ENCODE measurements at places on chromosomes 11 and 22. TPM values are rescaled to one million over a fixed set of nuclear protein-coding genes. Genes with fewer than 3 reads are reported as not detected.

GRCh38 chr11:58745705-58746364 is 14.1 kb upstream of the GLYAT start:
- no peaks in the 10 kb centered on the region for H3K36me3 ChIP-seq
- no peak overlapping the region for H3K27ac ChIP-seq
- no peak overlapping the region for H3K4me3 ChIP-seq
- no peak for DNase-seq

The UPK3A gene
- not detected for total RNA-seq

DNA sequence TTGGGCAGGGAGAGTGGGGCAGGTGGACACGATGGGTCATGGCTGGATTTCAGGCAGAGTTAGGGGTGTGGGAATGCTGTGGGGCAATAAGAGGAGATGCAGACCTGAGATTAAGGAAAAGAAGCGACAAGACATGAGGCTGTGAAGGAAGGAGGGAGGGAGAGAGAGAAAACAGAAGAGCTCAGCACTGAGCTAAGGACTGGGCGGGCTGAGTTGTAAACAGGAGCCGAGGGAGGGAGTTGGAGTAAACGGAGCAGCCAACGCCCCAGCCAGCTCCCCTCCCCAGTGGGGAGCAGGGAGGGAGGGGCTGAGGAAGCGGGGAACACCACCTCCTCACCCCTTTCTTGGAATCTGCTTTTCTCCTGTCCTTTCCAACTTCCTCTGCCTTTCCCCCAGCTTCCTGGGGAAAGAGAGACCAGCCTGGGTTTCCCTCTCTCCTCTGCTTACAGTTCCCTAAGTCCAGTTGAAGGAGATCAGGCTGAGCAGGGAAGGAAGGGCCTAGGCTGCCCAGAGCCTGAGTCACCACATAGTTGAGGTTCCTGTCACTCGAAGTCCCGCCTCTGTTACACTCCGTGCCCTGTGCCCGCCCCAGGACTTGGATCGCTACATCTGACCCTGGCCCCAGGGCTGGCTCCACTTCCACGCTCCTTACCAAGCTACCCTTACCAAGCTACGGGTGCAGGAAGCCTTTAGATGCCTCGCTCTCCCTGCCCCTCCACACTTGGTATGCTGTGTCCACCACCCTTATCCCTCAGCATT is 6.7 kb upstream of the AHNAK start:
- peak overlapping the region; percentile 75 for H3K27ac ChIP-seq
- H3K36me3 ChIP-seq: peaks cover 4% of the 10 kb centered on the region
- peak overlapping the region; percentile 32 for H3K4me3 ChIP-seq
- H3K27me3 ChIP-seq: no peaks in the 10 kb centered on the region
- H3K4me1 ChIP-seq: peaks cover 90% of the 10 kb centered on the region

The OR8B4 gene
- total RNA-seq: not detected

GRCh38 chr22:44752285-44753188 is at the start of gene ARHGAP8:
Gene ARHGAP8, plus strand, starts transcription at chr22:44752575. Its CDS starts 33,953 bp downstream, at chr22:44786528.
- no peaks in the 10 kb centered on the region for H3K36me3 ChIP-seq
- peaks cover 19% of the 10 kb centered on the region for H3K4me1 ChIP-seq
- no peaks in the 10 kb centered on the region for H3K27me3 ChIP-seq
- H3K4me3 ChIP-seq: no peak within 1 kb of the TSS

GRCh38 chr11:12008790-12009616 is 577 bp upstream of the DKK3 start:
- peaks cover 48% of the 10 kb centered on the region for H3K4me1 ChIP-seq
- H3K36me3 ChIP-seq: no peaks in the 10 kb centered on the region
- H3K27ac ChIP-seq: peak overlapping the region; percentile 89
- H3K4me3 ChIP-seq: peak overlapping the region; percentile 48
- H3K27me3 ChIP-seq: no peaks in the 10 kb centered on the region

GRCh38 chr11:133047036-133047770 is 485.1 kb downstream of the OPCML start:
- no peak overlapping the region for H3K4me3 ChIP-seq
- no peak for DNase-seq
- no peak overlapping the region for H3K27ac ChIP-seq

DNA sequence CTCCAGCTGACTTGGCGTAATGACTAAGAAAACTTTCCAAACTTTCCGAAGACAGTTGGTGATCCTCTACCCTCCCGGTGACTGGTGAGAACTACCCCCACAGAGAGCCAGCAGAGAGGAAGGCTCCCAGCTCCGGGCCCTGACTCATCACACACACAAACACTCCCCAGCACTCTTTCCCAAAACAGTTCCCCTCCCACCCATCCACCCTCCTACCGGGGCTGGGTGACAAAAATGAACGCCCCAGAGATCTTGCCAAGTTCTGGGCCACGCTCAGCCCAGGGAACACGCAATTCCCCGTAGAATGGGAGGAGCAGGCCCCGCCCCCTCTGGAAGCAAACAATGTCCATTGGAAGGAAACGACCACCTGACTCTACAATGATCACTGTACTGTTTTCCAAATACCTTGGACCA is 21.3 kb upstream of the JAM3 start:
- H3K36me3 ChIP-seq: no peaks in the 10 kb centered on the region
- DNase-seq: peak; percentile 76
- H3K27ac ChIP-seq: no peak overlapping the region
- H3K4me1 ChIP-seq: peaks cover 28% of the 10 kb centered on the region

DNA sequence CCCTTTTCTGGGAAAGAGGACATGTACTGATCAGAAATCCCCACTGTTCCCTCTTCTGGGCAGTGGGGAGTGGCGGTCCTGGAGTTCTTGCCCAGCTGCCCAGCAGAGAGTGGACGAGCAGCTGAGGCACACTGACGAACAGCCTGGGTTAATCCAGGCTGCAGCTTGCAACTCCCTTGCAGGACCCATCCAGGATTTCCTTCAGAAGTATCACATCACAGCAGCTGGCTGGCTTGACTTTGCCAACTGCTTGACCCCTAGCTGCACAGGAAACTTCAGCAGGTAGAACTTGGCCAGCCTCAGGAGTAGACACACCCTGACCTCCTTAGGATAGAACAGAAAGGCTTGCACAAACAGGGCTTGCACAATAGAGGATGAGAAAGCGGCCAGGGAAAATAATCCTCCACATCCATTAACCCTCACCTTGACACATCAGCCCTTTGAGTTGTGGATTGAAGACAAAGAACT is 27.9 kb upstream of the FZD4 start:
- H3K4me3 ChIP-seq: no peak overlapping the region
- no peaks in the 10 kb centered on the region for H3K36me3 ChIP-seq

- H3K27ac ChIP-seq: no peak overlapping the region
- H3K36me3 ChIP-seq: peaks cover 96% of the 10 kb centered on the region
- no peak overlapping the region for H3K4me3 ChIP-seq
- DNase-seq: no peak
- no peaks in the 10 kb centered on the region for H3K27me3 ChIP-seq
- no peaks in the 10 kb centered on the region for H3K4me1 ChIP-seq
Measured at GRCh38 chr11:61783717-61784505, 8.5 kb downstream of the TMEM258 start.

DNA sequence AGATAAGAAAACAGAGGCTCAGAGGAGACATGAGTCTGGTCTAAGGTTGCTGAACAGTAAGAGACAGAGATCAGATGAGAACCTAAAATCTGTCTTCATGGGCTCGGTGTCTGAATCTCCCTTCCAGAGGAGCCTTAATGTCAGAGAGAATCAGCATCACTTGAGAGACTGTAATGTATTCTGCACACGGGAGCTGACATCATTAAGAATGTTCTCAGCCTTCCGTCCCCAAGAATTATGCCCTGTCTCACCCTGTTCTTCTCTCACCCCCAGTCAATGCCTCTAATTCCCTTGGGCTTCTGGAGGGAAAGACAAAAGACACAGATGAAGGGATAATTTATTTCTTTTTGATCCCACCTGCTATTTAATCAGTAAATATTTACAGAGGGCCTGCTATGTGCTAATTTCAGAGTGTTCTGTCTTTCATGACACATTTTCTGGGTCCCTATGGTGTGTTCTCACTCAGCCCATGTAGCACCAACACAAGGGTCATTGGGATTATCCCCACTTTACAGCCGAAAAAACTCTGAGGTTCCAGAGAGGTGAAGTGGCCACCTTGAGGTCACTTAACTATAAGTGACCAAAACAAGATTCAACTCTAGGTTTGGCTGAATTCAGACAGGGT is 61.8 kb downstream of the CD82 start:
- H3K27me3 ChIP-seq: no peaks in the 10 kb centered on the region
- H3K4me3 ChIP-seq: no peak overlapping the region
- H3K27ac ChIP-seq: no peak overlapping the region
- peaks cover 15% of the 10 kb centered on the region for H3K4me1 ChIP-seq
